ENCODE measurements at places on chromosomes 12 and 14. TPM values are rescaled to one million over a fixed set of nuclear protein-coding genes. Genes with fewer than 3 reads are reported as not detected.

Gene MSI1
- total RNA-seq: 16.4 TPM

- DNase-seq: no peak
These were observed 25.2 kb downstream of the ATP23 start for GRCh38 chr12:57966536-57966935.

GRCh38 chr12:45582536-45582935, 147.0 kb upstream of the ARID2 start:
- no peak for DNase-seq

DNA sequence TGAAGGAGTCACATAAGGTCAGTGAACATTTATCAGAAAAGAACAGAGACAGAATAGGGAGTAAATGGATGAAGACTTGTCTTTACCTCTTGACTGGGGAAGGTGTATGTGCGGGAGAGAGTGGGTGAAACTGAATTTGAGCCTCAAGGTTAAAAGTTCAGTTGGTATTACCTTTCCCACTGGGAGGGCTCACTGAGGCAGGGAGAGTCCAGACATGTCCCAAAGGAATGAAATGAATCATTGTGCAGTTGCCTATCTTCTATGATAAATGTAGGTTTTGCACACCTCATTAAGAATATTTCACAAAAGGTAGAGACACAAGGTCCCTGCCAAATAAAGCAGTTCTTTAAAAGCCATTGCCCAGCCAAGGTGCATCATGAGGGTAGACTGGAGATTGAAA, 105.2 kb downstream of the KCNA5 start:
- no peak for DNase-seq

DNA sequence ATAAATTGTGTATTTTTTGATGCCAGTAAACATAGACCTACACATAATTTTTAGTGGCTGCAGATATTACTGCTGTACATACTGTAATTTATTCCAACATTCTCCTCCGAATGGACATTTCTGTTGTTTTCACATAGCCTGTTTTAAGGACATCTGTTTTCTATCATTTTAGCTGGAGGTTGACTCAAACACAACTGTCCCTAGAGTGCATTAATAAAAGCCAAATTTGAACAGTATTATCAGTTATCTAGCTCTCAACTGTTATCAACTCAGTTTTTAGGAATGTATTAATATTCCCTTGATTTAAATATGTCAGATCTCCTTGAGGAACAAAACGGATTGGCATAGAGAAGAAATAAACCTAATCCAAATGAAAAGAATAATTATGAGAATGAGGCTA, 17.2 kb upstream of the PIWIL1 start:
- DNase-seq: no peak

Gene BEGAIN
- total RNA-seq: 6.0 TPM

GRCh38 chr12:92155733-92156132, 10.1 kb upstream of the BTG1 start:
- DNase-seq: no peak

GRCh38 chr12:80170915-80171314, 71.6 kb downstream of the OTOGL start:
- no peak for DNase-seq

DNA sequence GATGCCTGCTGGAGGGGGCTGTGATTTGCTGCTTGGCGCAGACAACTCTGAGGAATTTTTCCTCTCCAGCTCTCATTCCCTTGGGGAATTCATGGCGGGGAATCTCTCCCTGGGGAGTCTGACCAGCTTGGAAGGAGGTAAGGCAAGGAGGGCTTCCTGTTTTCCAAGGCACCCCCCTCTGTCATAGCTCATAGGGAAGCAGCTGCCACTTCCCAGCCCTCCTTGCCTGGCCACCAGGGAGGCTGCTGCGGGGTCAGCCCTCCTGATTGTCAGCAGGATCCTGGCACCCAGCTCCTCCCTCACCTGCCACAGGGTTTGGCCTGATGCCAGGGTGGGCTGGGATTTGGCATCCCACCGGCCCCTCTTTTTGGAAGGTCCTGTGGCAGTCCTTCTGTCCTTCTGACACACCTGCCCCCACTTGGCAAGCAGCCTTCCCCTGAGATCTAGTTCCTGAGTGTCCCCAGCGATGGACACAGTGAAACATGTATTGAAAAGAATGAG, 74.9 kb downstream of the TSPAN9 start:
- no peak for DNase-seq

Gene PIWIL1
- total RNA-seq: 0.45 TPM

DNA sequence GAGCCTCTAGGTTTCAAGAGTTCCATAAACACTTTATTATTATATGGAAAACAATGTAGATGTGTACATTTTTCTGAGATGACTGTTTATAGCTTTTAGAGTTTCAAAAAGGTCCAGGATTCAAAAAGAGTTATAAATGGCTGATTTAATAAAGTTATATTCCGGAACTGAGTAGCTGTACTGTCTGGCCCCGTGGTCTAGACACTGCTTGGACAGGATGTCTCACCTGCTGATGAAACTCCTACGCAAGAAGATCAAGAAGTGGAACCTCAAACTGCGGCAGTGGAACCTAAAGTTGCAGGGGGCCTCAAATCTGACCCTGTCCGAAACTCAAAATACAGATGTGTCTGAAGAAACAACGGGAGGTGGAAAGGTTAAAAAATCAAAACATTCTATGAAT, 69.7 kb downstream of the DCAF5 start:
- DNase-seq: no peak

- peak; percentile 24 for DNase-seq
These were observed 233.8 kb upstream of the GARIN6 start for GRCh38 chr12:99413751-99414150.

Gene CLEC4E
- not detected for total RNA-seq

GRCh38 chr14:72049462-72049861, 117.2 kb downstream of the RGS6 start:
- DNase-seq: no peak

GRCh38 chr12:105524961-105525360, 194.5 kb downstream of the C12orf75 start:
- DNase-seq: no peak

- DNase-seq: no peak
These were observed 236.8 kb downstream of the CCDC91 start for GRCh38 chr12:28427046-28427445.

DNA sequence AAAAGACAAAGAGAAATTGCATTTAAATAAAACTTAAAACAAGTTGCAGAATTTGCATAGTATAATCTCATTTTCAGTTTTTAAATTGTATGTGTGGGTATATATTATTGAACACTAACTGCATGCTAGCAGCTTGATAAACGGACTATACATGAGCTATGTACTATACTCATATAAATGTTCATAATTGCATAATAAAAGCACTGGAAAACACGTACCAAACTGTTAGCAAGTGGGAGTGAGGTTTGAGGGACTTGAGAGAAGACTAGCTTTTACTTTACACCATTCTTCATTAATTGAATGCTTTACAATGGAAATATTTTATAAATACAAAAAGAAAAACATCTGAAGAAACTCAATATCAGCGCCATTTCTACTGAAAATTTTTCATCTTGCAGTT, 32.2 kb upstream of the MDM1 start:
- no peak for DNase-seq

DNA sequence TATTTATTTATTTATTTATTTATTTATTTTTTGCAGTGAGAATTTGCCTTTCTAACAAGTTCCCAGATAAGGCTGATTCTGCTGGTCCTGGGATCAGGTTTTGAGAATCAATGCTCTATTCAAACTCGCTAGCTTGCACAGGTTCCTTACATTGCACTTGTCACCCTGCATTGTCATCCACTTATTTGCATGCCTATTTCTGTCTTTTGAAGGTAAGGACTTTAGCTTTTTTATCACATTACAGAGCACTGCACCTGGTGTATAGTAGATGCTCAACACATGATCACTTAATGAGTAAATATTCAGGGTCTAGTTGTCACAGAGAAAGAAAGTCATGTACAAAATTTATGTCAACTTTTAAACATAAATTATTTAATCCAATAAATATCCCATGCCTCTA, 219.7 kb upstream of the BTG1 start:
- no peak for DNase-seq

- no peak for DNase-seq
These were observed 718.8 kb upstream of the TMEM132C start for GRCh38 chr12:127548123-127548553.

GRCh38 chr14:58637391-58638230, at the start of gene DACT1:
Gene DACT1 (plus strand): TSS chr14:58637962. CDS start chr14:58638203, 241 bp downstream.
- DNase-seq: peak; percentile 70

- no peak for DNase-seq
These were observed 62.2 kb upstream of the LMO3 start for GRCh38 chr12:16668198-16668597.

- DNase-seq: no peak
These were observed 1324.1 kb downstream of the AACS start for GRCh38 chr12:126389220-126389841.

DNA sequence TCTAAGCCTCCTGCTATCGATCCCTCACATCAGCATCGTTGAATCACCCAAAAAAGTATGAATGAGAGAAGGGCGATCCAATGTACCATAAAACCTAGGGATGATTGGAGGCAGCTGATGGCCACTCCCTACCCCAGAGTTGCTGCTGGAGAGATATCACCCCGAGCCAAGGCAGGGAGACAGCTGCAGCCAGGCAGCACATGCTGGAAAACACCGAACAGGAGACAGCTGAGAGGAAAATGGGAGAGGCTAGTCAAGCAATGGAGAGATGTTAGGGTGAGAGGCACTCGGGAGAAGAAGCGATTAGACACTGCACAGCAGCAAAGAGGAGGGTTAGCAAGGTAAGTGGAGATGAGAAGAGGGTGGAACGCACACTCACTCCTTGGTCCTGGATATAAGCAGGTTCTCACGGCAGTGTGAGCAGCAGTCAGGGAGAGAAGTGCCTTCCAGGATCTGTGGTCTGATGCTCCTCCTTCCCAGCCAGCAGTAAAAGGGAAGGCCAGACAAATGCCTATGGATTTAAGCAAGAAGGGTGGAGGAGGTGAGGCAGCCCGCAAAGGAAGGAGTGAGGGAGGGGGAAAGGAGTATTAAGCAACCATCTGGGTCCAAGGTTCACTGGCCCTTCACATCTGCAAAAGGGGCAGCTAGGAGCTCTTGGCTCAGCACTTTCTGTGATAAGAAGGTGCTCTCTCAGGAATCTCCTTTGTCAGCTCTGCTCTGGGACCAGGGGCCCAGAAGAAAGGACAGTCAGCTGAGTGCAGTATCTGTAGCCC, at the start of gene SLC7A7:
SLC7A7 (minus strand) TSS at position 495 of the 773 bp plus-strand sequence. CDS start 2,037 bp downstream, outside the sequence.
- no peak for DNase-seq

DNA sequence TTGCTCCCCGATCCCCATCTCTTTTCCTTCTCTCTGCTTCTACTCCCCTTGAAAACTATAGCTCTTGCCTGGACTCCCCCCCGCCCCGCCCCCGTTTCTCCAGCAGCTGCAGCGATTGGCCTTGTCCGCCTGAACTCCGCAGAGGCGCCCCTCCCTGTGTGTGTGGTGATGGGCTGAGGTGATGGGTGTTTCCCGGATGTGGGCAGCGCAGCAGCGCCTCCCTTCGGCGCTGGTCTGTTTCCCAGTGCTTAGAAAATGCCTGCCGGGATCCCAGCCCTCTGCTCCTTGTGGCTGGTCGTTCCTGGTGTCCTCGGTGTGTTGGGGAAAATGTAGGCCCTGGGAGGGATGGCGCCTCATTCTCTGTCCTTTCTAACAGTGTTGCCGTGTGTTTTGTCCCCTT, 43.3 kb downstream of the GALNT8 start:
- DNase-seq: no peak

GRCh38 chr14:20498622-20499021, 6.7 kb upstream of the RNASE10 start:
- DNase-seq: no peak

DNA sequence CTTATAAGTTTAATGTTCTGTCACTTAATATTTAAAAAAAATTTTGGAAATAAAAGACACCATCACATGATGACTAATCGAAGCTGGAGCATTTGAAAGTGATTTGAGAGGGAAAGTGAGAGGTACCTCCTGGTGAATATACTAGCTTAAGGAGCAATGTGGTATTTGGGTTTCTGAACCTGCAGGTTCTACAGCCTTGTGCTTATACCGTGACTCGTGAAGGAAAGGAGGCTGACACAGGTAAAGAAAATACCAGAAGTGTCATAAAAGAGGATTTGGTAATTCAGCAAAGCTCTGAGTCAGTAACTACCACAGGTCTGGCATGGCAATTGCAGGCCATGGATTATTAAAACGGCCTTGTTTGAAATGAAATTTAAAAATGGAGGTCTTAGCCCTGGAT, 151.0 kb downstream of the SLC38A4 start:
- DNase-seq: no peak

- no peak for DNase-seq
These were observed 17.1 kb downstream of the GMFB start for GRCh38 chr14:54471641-54472040.

GRCh38 chr14:61503167-61503801, 181.9 kb downstream of the PRKCH start:
- DNase-seq: no peak

GRCh38 chr12:94994312-94994711, 9.2 kb downstream of the NDUFA12 start:
- DNase-seq: no peak

GRCh38 chr12:84924981-84925380, 12.4 kb upstream of the SLC6A15 start:
- DNase-seq: no peak

GRCh38 chr14:51419685-51420084, 179.6 kb downstream of the TMX1 start:
- DNase-seq: no peak

DNA sequence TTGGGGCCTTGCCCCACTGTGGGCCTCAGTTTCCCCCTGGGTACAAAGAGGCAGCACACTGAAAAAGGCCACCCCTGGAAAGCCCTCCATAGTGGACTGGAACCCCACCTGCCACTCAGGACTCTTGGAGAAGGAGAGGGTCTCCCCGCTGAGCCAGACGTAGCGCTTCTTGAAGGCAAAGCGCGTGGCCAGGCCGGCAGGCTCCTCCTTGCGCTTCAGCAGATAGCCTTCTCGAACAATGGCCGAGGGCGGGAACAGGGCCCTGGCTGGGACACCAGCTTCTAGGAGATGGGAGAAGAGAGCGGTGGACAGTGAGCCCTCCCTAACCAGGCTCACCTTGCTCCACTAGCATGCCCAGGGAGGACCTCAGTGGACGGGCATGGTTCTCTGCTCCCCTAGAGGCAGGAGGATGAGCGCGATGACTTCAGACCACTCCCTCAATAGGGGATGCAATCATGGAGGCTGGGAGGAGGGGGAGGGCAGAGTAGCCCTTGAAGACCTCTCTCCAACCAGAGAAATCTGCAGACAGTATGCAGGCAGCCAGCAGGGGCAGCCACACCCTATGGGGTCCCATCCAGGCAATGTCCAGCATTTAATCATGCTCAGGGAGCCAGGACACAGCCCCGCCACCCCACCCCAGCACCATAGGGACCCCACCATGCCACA, 29.8 kb downstream of the RASAL1 start:
- no peak for DNase-seq

GRCh38 chr12:48580831-48581230, 11.0 kb upstream of the LALBA start:
- no peak for DNase-seq

GRCh38 chr12:5059358-5059757, 15.7 kb downstream of the KCNA5 start:
- no peak for DNase-seq

GRCh38 chr14:63890553-63890952, 37.7 kb downstream of the SYNE2 start:
- DNase-seq: no peak

Gene HRK
- total RNA-seq: 2.0 TPM

DNA sequence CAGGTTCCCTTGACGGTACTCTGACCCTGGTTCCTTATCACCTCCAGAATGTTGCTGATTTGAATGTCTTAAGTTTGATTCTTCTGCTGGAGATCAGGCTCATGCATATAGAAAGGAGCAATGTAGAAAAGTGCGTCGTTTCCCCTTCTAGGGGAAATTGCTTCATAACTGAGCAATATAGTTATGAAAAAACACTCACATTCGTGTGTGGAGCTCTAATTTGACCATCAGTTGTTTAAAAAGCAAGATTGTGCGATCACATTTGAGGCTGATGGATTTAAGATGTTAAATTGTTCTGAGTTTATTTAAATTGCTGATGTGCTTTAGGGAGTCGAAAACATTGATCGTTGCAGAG, 19.2 kb downstream of the PELI2 start:
- DNase-seq: no peak

Measured in cerebellum (tissue), 4 donors.